ENCODE measurements at places on chromosomes 1 and 21.
A peak's percentile ranks its signal among the peaks of the same experiment; 100 is the strongest.

GRCh38 chr21:16086121-16086520 is 356.3 kb downstream of the USP25 start:
- DNase-seq: no peak

GRCh38 chr21:40902299-40902698 is 55.3 kb upstream of the DSCAM start:
- no peak for DNase-seq

GRCh38 chr1:44903011-44903680 is 60.1 kb upstream of the PTCH2 start:
- peak; percentile 27 for DNase-seq

DNA sequence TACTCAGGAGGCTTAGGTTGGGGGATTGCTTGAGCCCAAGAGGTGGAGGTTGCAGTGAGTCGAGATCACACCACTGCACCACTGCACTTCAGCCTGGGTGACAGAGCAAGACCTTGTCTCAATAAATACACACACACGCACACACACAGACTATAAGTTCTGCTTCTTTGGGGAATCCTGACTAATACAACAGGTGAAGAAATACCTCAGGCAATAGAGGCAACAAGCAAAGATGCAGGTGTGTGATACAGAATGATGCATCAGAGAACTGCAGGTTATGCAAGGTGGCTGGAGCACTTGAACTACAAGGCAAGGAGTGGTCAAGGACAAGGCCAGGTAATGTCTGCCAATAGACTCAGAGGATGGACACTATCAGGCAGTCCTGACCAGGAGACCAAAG is 117.6 kb upstream of the ZNF678 start:
- DNase-seq: no peak

- DNase-seq: no peak
These were observed 47.1 kb upstream of the ARHGAP29 start for GRCh38 chr1:94284476-94284875.
